ENCODE measurements at places on chromosomes 7 and 10.

- DNase-seq, result no peak
Measured at GRCh38 chr7:108045669-108046068, 42.7 kb upstream of the LAMB1 start.

- no peak for DNase-seq
Measured at GRCh38 chr7:54846273-54846672, 87.3 kb upstream of the SEC61G start.

GRCh38 chr10:97851341-97852001 lies 1.8 kb downstream of the GOLGA7B start:
- no peak for DNase-seq

- no peak for DNase-seq
Measured at GRCh38 chr7:33794959-33795358, 110.4 kb upstream of the BMPER start.

- DNase-seq, result no peak
Measured at GRCh38 chr7:141354251-141354650, 197.0 kb upstream of the AGK start.

DNA sequence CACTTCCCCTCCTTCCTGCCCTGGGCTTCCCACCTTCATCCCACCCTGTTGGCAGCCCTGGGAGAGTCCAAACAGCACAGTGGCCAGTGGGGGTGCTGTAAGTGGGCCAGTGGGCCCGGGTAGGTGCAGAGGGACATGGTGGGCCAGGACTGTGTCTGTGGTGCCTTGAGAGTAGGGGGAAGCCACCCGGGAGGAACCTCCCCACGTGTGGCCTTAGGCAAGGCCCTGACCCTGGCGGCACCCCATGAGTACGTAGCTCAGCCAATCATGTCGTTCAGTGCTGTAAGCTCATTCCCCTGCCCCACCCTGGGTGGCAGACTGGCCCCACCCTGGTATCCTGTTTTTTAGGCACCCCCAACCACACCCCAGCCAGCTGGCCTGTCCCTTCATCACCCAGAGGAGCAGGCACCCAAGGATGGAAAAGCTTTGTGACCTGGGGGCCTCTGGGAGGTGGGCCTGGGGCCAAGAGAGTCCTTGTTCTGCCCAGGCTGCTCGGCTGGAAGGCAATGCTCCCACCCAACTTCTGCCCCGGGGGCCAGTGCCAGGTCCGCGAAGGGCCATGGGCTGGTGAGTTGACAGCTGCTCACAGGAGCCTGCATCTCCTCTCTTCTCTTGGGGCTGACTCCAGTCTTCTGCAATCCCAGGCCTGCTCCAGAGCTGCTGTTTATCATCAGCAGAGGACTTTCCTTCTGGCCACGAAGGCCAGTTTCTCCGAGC lies 41.6 kb downstream of the TSPAN15 start:
- no peak for DNase-seq

DNA sequence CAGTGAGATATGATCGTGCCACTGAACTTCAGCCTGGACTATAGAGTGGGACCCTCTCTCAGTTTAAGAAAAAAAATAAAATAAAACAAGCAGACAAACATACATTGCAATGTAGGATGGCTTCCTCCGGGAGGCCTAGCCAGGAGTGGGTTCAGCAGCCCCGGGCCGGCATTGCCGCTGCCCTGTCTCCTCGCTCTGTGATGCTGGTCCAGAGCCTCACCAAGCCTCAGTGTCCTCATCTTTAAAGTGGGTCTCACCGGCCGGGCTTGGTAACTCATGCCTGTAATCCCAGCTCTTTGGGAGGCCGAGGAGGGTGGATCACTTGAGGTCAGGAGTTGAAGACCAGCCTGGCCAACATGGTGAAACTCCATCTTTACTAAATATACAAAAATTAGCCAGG lies 71.6 kb downstream of the PTPRE start:
- no peak for DNase-seq

- DNase-seq, result no peak
Measured at GRCh38 chr7:30521532-30521931, 16.9 kb upstream of the GGCT start.

- DNase-seq, result no peak
Measured at GRCh38 chr10:109025172-109025571, 898.1 kb downstream of the XPNPEP1 start.

DNA sequence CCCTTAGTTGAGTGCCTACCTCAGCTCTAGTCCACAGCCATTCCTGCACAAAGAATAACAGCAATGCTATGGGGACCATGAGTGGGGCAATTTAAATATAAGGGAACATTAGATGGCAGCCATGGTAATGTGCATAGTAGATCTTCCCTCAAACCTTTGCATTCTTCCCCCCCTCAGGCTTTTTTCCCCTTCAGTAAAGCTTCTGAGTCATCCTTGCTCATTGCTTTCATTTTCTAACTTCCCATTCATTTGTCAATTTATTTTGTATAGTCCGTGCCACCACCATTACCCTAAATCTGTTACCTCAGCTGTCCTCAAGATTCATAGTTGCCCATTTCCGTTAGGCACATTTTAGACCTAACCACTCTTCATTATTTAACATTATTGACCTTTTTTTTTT lies 10.7 kb downstream of the HECTD2 start:
- no peak for DNase-seq

DNA sequence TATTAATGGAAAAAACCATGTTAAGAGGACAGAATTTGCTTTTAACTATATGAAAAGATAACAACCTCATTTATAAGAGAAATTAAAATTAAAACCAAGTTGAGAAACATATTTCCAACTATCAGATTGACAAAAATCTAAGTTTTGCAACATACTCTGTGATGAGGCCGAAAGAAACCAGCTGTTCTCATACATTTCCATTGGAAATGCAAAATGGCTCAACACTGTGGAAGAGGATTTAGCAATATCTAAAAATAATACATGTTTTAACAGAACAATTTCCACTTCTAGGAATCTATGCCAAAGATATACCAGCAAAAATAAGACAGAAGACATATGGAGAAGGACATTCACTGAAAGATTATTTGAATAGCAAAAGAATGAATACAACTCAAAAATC lies 268.8 kb downstream of the DYNC1I1 start:
- no peak for DNase-seq

GRCh38 chr10:132458586-132459300 lies 61.7 kb downstream of the PWWP2B start:
- DNase-seq, result no peak

DNA sequence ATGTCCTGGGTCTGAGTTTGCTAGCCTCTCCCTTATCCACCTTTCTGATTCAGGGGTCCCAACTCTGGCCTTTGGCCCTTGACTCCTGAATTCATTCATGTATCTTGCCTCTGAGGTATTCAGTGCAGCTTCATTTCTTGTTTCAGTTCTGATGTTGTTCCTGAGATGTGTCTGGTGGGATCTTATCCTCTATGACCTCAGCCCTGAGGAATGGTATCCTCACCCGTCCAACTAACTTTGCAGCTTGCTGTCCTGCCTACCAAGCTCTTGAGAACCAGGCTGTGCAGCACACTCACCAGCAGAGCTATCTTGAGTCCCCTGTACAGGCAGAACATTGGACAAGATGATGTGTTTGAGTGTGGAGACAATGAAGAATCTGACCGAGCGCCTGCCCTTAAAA lies 13.8 kb downstream of the SUFU start:
- DNase-seq, result no peak

GRCh38 chr10:4176500-4177281 lies 391.7 kb upstream of the KLF6 start:
- no peak for DNase-seq

DNA sequence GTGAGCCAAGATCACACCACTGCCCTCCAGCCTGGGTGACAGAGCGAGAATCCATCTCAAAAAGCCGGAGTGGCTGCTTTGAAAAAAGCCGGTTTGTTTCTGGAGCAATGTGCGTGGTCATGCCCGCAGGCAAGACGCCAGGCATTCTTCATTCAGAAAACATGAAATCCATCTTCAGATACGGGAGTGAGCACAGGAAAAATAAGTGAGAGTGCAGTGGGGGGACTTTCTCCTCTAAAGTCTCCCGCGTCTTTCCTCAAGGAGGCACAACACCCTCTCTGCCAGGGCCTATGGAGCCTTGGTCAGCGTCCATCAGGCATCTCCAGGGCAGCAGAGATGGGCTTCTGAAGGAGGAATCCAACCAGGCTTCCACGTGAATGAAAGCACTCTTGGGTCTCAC lies 62.3 kb upstream of the DGKI start:
- DNase-seq, result no peak

- no peak for DNase-seq
Measured at GRCh38 chr10:103709341-103709920, 145.9 kb downstream of the SH3PXD2A start.

GRCh38 chr10:26372513-26373354 lies 65.4 kb upstream of the APBB1IP start:
- no peak for DNase-seq

- no peak for DNase-seq
Measured at GRCh38 chr10:31769564-31769963, 159.1 kb downstream of the ARHGAP12 start.

DNA sequence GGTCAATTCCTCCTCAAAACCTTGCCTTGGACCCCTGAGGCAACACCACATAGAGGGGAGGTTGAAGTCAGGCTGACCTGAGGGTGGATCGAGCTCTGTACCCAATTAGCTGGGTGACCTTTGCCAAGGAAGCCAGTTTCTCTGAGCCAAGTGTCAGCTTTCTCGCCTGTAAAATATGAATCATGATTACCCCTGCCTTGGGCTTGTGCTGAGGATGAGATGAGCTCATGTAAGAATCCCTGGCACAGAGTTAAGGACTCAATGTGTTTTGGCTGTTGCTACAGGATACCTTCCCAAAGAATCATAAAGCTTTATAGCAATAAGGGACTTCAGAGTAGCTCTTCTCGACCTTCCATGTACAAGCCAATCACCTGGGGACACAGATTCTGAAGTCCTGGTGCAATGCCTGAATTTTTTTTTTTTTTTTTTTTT lies 43.5 kb upstream of the CACUL1 start:
- no peak for DNase-seq

- DNase-seq, result no peak
Measured at GRCh38 chr7:36486336-36486735, 96.7 kb downstream of the ANLN start.

Data from NCI-H187 (cell line).